ENCODE measurements at places on chromosomes 11 and 22. TPM values are rescaled to one million over a fixed set of nuclear protein-coding genes. Genes with fewer than 3 reads are reported as not detected.

The TSG101 gene
- 92.9 TPM for total RNA-seq

The ZP1 gene
- total RNA-seq: 0.11 TPM

The LARGE2 gene
- 2.9 TPM for total RNA-seq

The SLC7A4 gene
- total RNA-seq: not detected

The SPDYC gene
- total RNA-seq: not detected

The NEFH gene
- total RNA-seq: 0.09 TPM

The HPX gene
- 0.55 TPM for total RNA-seq

The TRMT112 gene
- total RNA-seq: 480 TPM

The GLYATL2 gene
- total RNA-seq: not detected

The SAAL1 gene
- 42.3 TPM for total RNA-seq

The CCDC134 gene
- 3.3 TPM for total RNA-seq

The ROBO3 gene
- total RNA-seq: 2.7 TPM

The ESAM gene
- total RNA-seq: 12.4 TPM

The TESMIN gene
- 6.8 TPM for total RNA-seq

The YWHAH gene
- 137 TPM for total RNA-seq

The OAF gene
- total RNA-seq: 13.2 TPM

The PANX3 gene
- total RNA-seq: not detected

The ALDH3B2 gene
- not detected for total RNA-seq

The TRIM66 gene
- 2.3 TPM for total RNA-seq

The WNT7B gene
- total RNA-seq: 122 TPM

The P2RX6 gene
- total RNA-seq: 0.56 TPM

The CCDC87 gene
- total RNA-seq: 0.89 TPM

The OR4C12 gene
- total RNA-seq: not detected

The STX3 gene
- 31.5 TPM for total RNA-seq

The MMP27 gene
- not detected for total RNA-seq

The NCAPD3 gene
- 27.5 TPM for total RNA-seq

The ANO3 gene
- total RNA-seq: 0.05 TPM

The HMOX1 gene
- total RNA-seq: 718 TPM

The AMPD3 gene
- 8.8 TPM for total RNA-seq

The REXO2 gene
- total RNA-seq: 113 TPM

The OR5W2 gene
- total RNA-seq: not detected

The HPS5 gene
- 14.3 TPM for total RNA-seq

The BTBD18 gene
- not detected for total RNA-seq

The MS4A15 gene
- total RNA-seq: not detected

The MMP3 gene
- 0.24 TPM for total RNA-seq

The BIK gene
- 1.0 TPM for total RNA-seq

The CHCHD10 gene
- 159 TPM for total RNA-seq

The TBX10 gene
- total RNA-seq: not detected

The ADM2 gene
- total RNA-seq: 0.50 TPM

The A4GALT gene
- total RNA-seq: 16.4 TPM

The SLC22A9 gene
- total RNA-seq: not detected

The C1QTNF4 gene
- 0.08 TPM for total RNA-seq

The NAALADL1 gene
- total RNA-seq: not detected

The OR10D3 gene
- total RNA-seq: not detected

Measured in A549 treated with CpdA at 1 μM for 4 hours (cell line).